ENCODE measurements at places on chromosomes 16 and 17.

DNA sequence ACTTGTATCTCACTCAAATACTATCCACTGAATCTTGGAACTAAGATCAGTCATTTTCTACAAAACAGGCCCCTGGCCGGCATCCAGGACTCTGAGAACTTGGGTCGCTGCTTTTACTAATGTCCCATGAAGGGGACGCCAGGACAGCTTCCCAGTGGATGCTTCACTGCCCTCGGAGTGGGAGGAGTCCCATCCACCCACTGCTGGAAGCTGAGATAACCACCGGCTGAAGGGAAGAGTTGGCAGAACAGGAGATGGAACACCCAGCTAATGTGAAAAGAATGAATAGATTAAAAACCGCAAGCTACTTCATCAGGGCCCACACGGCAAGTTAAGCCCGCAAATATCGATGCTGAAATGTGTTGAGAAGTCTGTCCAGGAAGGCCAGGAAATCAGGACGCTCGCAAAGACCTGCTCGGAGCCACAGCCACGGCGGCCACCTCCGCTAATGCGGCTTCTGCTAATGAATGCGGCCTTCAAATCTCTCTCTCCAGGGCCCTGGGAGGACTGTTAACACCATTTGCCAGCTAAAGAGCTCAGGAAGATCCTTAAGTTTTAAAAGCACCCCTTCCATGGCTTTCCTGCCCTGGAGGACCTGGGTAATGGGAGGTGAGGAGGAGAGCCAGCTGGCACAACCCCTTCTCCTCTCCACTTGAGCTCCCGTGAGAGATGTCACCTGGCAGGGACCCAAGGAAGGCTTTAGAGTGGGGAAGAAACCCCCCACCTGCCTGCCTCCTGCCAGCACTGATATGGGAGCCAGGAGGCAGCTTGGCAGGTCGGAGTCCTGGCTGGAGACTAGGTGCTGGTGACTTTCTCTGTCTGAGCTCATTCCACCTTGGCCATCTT, 226.6 kb upstream of the RPL38 start:
- peak; percentile 43 for DNase-seq

- no peak for DNase-seq
These were observed 152.6 kb downstream of the AATF start for GRCh38 chr17:37101306-37101705.

GRCh38 chr16:89375021-89375420, 115.3 kb downstream of the ANKRD11 start:
- peak; percentile 55 for DNase-seq

- DNase-seq, result peak; percentile 63
These were observed at the start of gene KLHL36 for GRCh38 chr16:84647828-84648594. Gene KLHL36, plus strand, starts transcription at chr16:84648511. Its CDS starts 2,357 bp downstream, at chr16:84650868.
